ENCODE measurements at places on chromosomes 1 and 21.

GRCh38 chr1:192809307-192810252 is 741 bp downstream of the RGS2 start:
- peak; percentile 92 for DNase-seq

- DNase-seq = no peak
Observed at GRCh38 chr1:47834326-47834725, 162.9 kb downstream of the TRABD2B start.

GRCh38 chr1:91643431-91643830 is 142.8 kb downstream of the CDC7 start:
- DNase-seq = no peak

DNA sequence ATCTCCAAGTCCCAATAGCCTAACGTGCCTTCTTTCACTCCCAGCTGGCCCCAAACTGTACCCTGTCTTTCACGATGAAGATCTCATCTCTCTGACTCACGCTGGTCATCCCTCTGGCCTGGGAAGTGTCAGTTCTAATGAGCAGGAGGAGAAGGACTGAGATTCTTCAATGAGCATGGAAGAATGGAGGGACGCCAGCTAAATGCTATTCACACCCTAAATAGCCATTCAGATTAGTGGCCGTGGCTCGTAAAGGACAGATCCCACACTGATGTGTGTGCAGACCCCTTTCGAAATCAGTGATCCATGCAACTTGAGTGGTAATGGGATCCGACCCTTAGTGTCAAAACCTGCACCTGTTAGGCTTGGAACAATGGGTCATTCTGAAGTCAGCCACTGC is 75.9 kb upstream of the SMYD2 start:
- DNase-seq = peak; percentile 90

DNA sequence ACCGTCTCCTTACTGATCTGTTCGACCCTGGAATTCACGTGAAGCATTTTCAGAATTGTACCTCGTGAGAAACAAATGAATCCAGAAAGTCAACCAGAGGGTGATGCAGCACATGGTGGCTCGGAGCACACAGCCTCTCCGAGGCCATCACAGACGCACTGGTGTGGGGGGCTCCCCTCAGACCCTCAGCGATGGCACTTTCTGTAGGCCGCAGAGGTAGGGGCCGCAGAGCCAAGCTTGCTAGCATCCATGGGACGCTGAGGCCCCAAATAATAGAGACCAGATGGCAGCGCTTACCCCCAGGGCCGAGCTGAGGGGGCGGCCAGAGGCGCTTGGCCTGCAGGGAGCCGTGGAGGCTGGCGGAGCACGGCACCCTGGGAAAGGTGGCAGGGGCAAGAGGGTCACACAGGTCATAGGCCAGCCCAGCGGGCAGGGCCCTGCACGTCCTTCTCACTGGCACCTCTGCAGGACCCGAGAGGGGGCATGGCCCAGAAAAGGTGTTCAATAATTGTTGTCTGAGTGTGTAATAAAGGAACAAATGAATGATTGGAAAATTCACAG is 28.1 kb upstream of the COL6A2 start:
- no peak for DNase-seq

DNA sequence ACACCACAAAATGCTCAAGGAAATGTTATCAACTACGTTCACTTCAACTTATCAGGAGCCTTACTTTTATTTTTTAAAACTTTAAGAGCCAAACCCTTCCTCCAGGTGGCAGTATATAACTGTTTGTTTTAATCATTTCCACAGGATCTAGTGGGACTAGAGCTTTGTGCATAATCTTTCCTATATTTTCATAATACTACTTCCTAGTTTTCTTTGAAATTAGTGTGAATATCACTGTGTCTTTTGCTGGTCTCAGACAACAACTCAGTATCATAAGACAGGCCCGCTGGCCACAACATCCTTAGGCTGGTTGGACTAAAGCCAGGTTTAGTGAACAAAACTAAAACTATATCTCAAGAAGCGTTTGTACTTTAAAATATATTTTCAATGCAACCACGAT is 145.5 kb downstream of the TIAM1 start:
- peak; percentile 88 for DNase-seq

DNA sequence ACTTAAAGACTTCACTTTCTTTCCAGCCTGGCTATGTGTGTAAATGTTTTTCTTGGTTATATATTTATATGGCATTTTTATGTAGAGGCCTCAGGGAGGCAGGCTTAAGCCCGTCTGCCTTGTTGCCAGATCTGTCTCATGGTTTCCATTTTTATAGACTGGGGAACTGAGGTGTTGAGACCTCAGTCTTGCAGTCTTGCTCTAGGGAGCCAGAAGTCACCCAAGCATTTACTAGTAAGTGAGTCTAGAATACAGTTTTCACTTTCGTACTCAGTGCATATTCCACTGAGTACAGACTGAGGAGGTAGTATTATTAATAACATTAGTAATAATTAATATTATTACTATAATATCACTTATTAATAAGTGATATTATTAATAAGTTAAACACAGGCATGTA is 161.4 kb downstream of the UCK2 start:
- DNase-seq = no peak

GRCh38 chr1:219660666-219661463 is 48.0 kb upstream of the ZC3H11B start:
- peak; percentile 98 for DNase-seq

DNA sequence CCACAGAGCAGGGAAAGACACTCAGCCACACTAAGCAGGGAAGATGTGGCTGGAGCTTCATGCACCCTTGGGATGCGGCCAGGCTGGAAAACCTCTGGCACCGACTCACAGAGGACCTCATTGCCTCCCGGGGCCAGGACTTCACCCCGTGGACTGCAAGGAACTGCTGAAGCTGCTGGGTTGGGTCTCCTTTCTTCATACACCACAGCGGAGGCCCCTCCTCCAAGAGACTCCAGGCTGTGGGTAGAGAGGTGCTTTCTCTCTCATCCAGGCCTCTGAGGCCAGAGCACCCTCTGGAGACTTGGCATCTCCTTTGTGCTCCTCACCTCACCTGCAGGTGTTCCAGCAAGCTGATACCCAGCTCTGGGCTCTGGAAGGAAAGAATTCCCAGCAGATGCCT is 76.0 kb upstream of the EDN2 start:
- no peak for DNase-seq

GRCh38 chr1:11374748-11375110 is 101.7 kb downstream of the UBIAD1 start:
- DNase-seq = no peak

DNA sequence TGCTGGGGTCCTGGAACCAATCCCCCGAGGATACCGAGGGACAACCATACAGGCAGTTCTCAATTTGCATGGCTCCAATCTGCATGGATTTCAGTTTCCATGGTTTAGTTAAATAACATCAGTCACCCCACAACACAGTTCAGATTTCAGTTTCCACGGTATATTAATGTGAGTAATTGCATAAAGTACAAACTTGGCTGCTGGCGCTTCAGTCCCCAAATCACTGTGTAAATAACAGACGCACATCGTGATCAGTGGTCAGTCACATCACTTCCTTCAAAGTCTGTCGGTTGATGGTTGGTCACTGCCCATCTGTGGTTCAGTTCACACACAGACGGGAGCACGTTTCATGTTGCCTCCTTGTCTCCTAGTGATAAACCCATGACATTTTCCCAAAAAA is 66.4 kb upstream of the LPGAT1 start:
- DNase-seq = no peak

- no peak for DNase-seq
Observed at GRCh38 chr1:53272349-53272748, 34.0 kb upstream of the MAGOH start.

DNA sequence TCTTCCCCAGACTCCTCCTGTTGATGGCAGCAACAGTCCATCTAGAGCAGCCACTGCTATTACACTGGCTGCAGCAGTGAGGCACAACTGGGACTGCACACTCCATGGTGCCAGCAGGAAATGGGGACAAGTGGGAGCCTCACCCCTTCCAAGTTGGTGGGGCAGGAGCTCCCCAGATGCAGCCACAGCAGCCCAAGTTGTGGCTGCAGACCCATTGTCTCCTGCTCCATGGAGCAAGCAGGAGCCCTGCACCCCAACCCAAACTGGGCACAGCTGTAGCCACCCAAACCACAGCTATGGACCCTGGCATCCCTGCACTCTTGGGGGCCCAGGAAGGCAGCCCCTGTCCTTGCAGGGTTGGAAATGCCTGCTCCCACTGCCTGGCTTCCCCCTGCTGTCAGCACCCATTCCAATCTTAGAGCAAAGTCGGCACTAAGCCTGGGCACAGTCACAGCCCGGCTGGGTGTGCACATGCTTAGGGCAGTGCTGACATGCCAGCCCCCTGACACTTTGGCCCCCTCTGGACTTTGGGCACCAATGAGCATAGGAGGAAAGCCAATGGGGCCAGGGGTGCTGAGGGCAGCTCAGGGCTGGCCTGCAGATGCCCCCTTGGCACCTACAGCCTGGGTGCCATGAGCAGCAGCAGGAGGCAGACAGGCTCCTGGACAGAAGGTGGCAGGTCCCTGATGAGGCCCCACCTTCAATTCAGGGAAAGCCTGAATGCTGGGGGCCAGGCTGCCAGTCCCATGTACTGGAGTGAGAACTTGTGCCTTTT is 44.0 kb downstream of the MATN1 start:
- no peak for DNase-seq

- peak; percentile 54 for DNase-seq
Observed at GRCh38 chr1:36963006-36963405, 71.3 kb downstream of the GRIK3 start.

- DNase-seq = no peak
Observed at GRCh38 chr1:23651069-23651808, 40.4 kb upstream of the RPL11 start.

- peak; percentile 61 for DNase-seq
Observed at GRCh38 chr1:210239349-210240111, 6.9 kb downstream of the SERTAD4 start.

DNA sequence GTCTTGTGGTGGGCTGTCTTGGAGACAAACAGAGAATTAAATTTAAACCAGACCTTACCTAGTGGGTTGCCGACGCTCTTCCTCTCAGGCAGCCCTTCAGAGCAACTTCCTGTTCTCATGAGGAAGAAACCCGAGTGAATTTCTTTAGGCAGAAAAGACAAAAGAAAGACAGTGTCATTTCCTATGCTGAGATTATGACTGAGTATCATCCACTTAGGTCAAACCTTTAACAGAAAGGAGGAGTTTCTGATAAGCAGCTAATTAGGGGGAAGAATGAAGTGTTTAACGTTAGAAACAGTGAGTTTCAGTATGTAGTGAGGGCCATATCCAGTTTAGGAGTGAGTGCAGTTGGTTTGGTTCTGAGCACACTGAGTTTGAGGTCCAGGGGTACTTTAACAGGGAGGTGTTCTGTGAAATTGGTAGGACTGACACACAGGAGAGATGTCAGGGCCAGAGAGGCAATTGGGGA is 38.7 kb downstream of the FASLG start:
- no peak for DNase-seq

GRCh38 chr1:100440075-100440809 is 87.9 kb downstream of the CDC14A start:
- DNase-seq = no peak

DNA sequence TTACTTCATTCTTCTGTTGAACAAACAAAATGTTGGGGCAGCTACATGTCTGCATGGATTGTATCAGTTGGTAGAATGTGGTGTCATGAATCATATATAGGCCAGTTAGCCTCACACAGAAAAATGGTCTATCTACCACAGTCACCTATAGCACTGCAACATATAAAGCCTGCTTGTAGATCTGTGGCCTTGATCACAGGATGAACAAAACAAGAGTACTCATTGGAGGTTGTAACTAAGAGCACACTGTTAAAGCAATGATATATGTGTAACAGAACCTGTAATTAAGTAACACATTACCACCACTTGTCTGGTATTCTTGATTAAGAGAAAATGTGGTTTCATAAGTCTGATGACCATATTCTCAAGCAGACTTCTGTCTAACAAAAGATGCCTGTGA is 167.3 kb upstream of the SGIP1 start:
- DNase-seq = no peak

- no peak for DNase-seq
Observed at GRCh38 chr1:16126743-16127515, 28.9 kb downstream of the EPHA2 start.

GRCh38 chr1:168467452-168467851 is 76.3 kb downstream of the XCL2 start:
- no peak for DNase-seq

DNA sequence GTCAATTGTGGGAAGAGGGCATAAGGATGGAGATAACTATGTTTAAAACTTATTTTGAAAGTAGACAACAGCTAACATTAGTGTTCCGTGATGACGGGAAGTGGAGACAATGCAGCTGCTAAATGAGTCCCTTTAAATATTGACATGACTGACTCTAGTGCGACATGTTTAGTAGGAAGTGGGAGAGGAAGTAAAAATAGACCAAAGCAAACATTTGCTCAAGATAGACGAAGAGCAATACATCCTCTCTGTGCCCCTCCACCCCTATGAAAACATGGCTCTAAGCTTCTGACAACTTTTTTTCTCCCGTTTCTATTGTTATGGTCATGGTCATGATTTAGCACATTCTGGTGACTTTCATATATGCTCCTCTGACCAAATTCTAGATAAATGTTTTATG is 60.0 kb upstream of the HMCN1 start:
- DNase-seq = no peak

Measured in eye (tissue), 1 donor.